ENCODE measurements at places on chromosomes 2 and 18. TPM values are rescaled to one million over a fixed set of nuclear protein-coding genes. Genes with fewer than 3 reads are reported as not detected.

The OR6B2 gene
- polyA plus RNA-seq = not detected

The PAX8 gene
- 528 TPM for polyA plus RNA-seq

The PPP1R1C gene
- 1.5 TPM for polyA plus RNA-seq

The EFHD1 gene
- 75.7 TPM for polyA plus RNA-seq

The PSMD1 gene
- 84.9 TPM for polyA plus RNA-seq

The ARL5A gene
- 43.7 TPM for polyA plus RNA-seq

The TMEM169 gene
- 16.2 TPM for polyA plus RNA-seq

The HOXD13 gene
- polyA plus RNA-seq = 0.10 TPM

The ABCA12 gene
- 0.20 TPM for polyA plus RNA-seq

The RFX8 gene
- 0.67 TPM for polyA plus RNA-seq

The RTP5 gene
- not detected for polyA plus RNA-seq

The ALLC gene
- polyA plus RNA-seq = not detected

The HDAC4 gene
- 15.2 TPM for polyA plus RNA-seq

The RGPD4 gene
- 0.05 TPM for polyA plus RNA-seq

The STAMBP gene
- 55.8 TPM for polyA plus RNA-seq

The IGFBP2 gene
- polyA plus RNA-seq = 285 TPM

The IKZF2 gene
- polyA plus RNA-seq = 8.5 TPM

The EML6 gene
- 8.5 TPM for polyA plus RNA-seq

The CDH20 gene
- 4.2 TPM for polyA plus RNA-seq

The ASB18 gene
- polyA plus RNA-seq = not detected

The METAP1D gene
- polyA plus RNA-seq = 11.5 TPM

The ATP9B gene
- 33.3 TPM for polyA plus RNA-seq

The ANXA4 gene
- polyA plus RNA-seq = 73.5 TPM

The FHOD3 gene
- 37.8 TPM for polyA plus RNA-seq

The VWC2L gene
- polyA plus RNA-seq = 0.06 TPM

The ICOS gene
- not detected for polyA plus RNA-seq

The ZNF385B gene
- polyA plus RNA-seq = 1.0 TPM

The DHRS9 gene
- polyA plus RNA-seq = 0.84 TPM

The NPHP1 gene
- 14.3 TPM for polyA plus RNA-seq

The FZD7 gene
- 84.9 TPM for polyA plus RNA-seq

The CFAP210 gene
- polyA plus RNA-seq = 2.2 TPM

The CHRND gene
- polyA plus RNA-seq = 0.52 TPM

The CDCA7 gene
- polyA plus RNA-seq = 37.6 TPM

The CAB39 gene
- polyA plus RNA-seq = 102 TPM

The DNAH7 gene
- polyA plus RNA-seq = 9.5 TPM

The POMC gene
- 2.7 TPM for polyA plus RNA-seq
